GM12891 (cell line): ENCODE measurements at places on chromosomes 12 and 14.
A peak's percentile ranks its signal among the peaks of the same experiment; 100 is the strongest.

DNA sequence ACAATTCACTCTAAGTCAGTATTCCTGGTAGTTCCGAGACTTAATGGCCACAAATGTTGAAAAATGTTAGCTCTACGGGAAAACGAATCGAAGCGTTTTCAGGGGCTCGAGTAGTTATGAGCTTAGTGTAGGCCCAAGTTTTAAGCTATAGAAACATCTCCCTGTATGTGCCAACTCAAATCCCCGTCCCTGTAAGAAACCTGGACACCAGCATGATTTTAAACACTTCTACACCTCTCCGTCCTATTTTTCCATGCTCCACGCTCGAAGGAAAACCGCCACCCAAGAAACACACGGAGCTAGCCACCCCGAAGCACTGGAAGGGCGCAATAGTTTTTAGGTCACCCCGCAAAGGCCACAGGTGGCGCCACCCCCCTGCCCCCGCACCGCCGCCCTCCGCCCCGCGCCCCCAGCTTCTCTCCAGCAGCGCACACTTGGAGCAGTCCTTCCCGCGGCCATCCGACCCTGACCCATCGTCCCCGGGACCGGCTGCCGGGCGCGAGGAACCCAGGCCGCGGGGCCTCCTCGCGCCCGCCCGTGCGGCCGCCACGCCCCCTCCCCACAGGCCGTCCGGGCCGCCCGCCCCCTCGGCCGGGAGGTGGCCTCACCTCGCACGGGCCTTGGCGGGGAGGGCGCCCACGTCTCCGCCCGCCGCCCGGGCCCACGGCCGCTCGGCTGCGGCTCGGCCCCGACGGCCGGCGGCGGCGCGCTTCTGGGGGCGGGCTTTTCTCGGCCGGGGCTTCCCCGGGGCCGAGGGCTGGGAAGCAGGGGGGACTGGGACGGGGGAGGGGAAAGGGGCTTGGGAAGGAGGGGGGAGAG is 522 bp downstream of the R3HDM2 start:
- DNase-seq: peak; percentile 79

- DNase-seq: no peak
These were observed 882.3 kb downstream of the RPS29 start for GRCh38 chr14:48703728-48704467.

- no peak for DNase-seq
These were observed 110.0 kb downstream of the EFCAB11 start for GRCh38 chr14:89844508-89844907.

GRCh38 chr12:6250343-6250742 is 50.1 kb downstream of the CD9 start:
- no peak for DNase-seq

GRCh38 chr14:63678536-63678935 is 36.9 kb upstream of the WDR89 start:
- no peak for DNase-seq

DNA sequence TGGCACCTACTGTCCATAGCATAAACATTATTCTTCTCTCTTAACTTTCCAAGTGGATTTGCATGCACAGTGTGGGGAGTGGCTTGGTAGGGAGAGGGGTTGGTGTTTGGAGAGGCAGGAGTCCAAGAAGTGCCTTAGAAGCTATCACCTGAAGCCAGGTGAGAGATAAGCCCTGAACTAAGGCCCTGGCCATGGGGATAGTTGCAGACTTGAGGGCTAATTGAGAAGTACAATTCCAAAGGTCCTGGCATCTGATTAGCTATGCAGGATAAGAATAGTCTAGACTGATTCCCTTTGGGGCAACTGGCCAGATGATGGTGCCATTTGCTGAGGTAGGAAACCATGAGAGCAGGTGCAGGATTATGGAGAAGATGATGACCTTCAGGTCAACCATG is 2.0 kb upstream of the PCK2 start:
- no peak for DNase-seq

DNA sequence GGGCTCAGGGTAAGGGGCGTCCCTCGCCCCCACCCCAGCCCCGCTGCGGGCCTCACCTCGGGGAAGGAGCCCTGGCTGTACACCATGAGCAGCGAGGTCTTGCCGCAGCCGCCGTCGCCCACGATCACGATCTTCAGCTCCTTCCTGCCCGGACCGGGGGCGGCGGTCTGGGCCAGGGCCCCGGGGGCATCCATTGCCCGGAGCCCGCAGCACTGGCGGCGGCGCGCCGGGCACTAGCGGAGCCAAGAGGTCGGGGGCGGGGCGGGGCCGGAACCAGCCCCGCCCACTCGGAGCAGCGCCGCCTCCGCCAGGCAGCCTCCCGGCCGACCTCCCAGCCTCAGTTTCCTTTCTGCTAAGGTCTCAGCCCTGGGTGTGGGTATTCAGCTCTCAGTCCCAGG is at the start of gene RHOF:
Gene RHOF, minus strand, starts transcription at position 249 of the 398 bp plus-strand sequence. Its CDS starts 55 bp downstream, at position 194.
- no peak for DNase-seq

DNA sequence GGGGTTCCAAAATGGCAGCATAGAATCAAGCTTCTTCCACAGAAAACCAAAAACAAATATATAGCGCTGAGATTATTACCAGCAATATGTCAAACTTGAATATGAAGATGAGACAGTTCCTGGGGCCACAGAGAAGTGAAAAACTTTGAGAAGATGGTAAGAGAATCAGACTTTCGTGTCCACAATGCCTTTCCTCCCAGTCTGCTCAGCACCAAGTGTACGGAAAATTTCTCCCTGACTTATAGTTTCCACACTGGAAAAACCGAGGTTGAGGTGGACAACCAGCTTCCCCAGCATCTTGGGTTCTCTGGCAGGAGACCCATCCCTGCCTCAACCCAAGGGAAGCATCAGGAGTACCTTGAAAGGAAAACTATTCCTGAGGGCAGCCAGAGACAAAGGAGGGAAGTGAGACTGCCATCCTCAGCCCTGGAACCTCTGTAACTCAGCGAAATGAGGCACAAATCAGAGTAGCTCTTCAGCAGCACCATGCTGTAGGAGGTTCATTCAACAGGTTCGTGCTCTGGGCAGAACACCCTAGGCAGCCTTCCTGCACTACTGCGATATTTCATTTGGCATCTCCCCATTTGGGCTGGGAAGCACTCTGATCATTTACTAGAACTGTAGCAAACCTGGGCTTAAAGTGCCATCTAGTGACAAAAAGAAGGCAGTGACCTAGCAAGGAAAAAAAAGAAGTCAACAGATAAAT is 52.4 kb upstream of the CAPRIN2 start:
- DNase-seq: no peak

DNA sequence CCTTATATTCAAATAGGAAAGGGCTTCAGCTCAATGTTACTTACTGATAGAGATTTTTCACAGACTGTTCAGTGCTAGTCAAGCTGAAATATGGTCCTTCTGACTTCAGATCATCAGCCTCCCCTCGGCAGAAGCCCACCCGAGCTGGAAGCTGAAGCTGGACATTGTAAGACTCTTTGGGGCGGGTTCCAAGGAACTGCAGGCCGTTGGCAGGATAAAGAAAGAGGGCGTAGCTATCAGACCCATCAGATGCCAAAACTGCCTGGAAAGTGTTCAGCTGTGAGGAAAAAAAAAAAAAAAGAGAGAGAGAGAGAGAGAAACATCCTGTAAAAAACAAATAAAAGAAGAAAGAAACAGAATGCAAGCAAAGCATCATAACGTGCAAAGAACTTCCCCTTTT is 8.8 kb downstream of the NID2 start:
- DNase-seq: no peak

DNA sequence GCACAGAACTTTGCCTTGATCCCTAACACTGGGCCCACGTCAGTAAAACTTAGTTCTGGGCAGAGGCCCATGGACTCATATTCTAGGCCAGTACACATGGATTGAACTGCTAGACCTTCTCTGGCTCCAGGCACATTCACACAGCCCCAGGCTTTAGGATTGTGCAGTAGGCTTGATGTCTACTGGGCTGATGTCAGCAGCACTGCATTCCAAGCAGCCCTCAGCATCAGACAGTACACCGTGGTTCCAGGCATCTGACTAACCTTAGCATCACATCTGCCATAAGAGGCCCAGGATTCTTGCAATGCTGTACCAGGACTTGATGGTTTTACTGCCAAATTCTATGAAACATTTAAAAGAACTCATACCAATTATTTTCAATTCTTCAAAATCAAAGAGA is 301.9 kb downstream of the CCER1 start:
- DNase-seq: no peak
